ENCODE measurements at places on chromosomes 6 and 20. TPM values are rescaled to one million over a fixed set of nuclear protein-coding genes. Genes with fewer than 3 reads are reported as not detected.

Gene ADTRP
- total RNA-seq = 0.98 TPM

Gene TBC1D22B
- 8.1 TPM for total RNA-seq

Gene TMEM170B
- total RNA-seq = 47.9 TPM

Gene HSPA1B
- 543 TPM for total RNA-seq

Gene IRAK1BP1
- 15.0 TPM for total RNA-seq

Gene PNPLA1
- 0.25 TPM for total RNA-seq

Gene BTNL2
- total RNA-seq = not detected

Gene SENP6
- total RNA-seq = 197 TPM

Gene UST
- total RNA-seq = 30.0 TPM

Gene ROS1
- total RNA-seq = under 0.01 TPM

Gene LRRC1
- total RNA-seq = 10.1 TPM

Gene MLIP
- total RNA-seq = 5.9 TPM

Gene EMILIN3
- total RNA-seq = 3.7 TPM

Gene DNAH8
- total RNA-seq = under 0.01 TPM

Gene SCUBE3
- total RNA-seq = 1.7 TPM

Gene NDUFAF5
- total RNA-seq = 21.9 TPM

Gene FOXQ1
- 1.7 TPM for total RNA-seq

Gene PTGIS
- total RNA-seq = 4.9 TPM

Gene LY86
- 2.0 TPM for total RNA-seq

Gene RNF182
- 32.2 TPM for total RNA-seq

Gene HRH3
- total RNA-seq = 0.49 TPM

Gene SLC22A7
- total RNA-seq = 0.25 TPM

Gene TP53TG5
- not detected for total RNA-seq

Gene SYNE1
- total RNA-seq = 156 TPM

Gene PXDC1
- total RNA-seq = 9.1 TPM

Gene SIRPG
- total RNA-seq = not detected

Gene ULBP2
- 4.4 TPM for total RNA-seq

Gene SPEF1
- 0.98 TPM for total RNA-seq

Gene AP5S1
- 4.2 TPM for total RNA-seq

Gene SOX18
- total RNA-seq = 1.2 TPM

Gene ULBP1
- 2.5 TPM for total RNA-seq

Gene ATP6V1G2
- 57.5 TPM for total RNA-seq

Gene COL21A1
- total RNA-seq = 2.7 TPM

Gene ZNF165
- 0.49 TPM for total RNA-seq

Gene CTAGE9
- total RNA-seq = not detected

Gene CST8
- not detected for total RNA-seq

Gene NKAPL
- 0.98 TPM for total RNA-seq

Gene DOK5
- total RNA-seq = 152 TPM

Gene ZC2HC1B
- not detected for total RNA-seq

Gene CDH26
- total RNA-seq = 2.5 TPM

Gene CD83
- 17.5 TPM for total RNA-seq

Gene POPDC3
- total RNA-seq = 7.4 TPM

Gene WFDC12
- total RNA-seq = not detected

Gene RAD21L1
- total RNA-seq = under 0.01 TPM

Gene ACSS1
- 3.9 TPM for total RNA-seq

Gene ARFGEF3
- 45.2 TPM for total RNA-seq

Gene OTOR
- total RNA-seq = under 0.01 TPM

Gene FLRT3
- total RNA-seq = 46.0 TPM

Gene GABRR1
- total RNA-seq = not detected

Gene VSX1
- total RNA-seq = under 0.01 TPM

Gene C6orf58
- 0.25 TPM for total RNA-seq

Gene HTR1E
- total RNA-seq = not detected

Gene PHACTR3
- 31.0 TPM for total RNA-seq

Gene LTB
- total RNA-seq = not detected

Gene HCRTR2
- 13.3 TPM for total RNA-seq

Data from temporal lobe (tissue), 4 donors.